NCI-H446 (cell line): ENCODE measurements at places on chromosomes 1 and 21.

DNA sequence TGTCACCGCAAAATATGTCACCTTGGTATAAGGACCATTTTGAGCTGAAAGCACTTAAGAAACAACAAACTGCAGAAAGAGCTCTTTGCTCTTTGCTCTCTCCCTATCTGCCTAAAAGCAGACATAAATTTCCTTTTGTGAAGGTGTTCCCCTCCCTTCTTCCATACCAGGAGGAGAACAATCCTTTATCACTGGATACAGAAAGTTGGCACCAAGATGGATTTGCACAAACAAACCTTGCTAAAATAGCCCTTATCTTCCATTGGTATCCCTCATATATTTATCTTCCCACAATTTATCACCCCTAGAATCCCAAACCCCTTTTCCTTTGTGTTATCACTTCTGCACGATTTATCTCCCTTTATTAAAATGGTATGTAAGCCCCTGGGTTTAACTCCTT, 51.4 kb downstream of the DPYD start:
- no peak for DNase-seq

DNA sequence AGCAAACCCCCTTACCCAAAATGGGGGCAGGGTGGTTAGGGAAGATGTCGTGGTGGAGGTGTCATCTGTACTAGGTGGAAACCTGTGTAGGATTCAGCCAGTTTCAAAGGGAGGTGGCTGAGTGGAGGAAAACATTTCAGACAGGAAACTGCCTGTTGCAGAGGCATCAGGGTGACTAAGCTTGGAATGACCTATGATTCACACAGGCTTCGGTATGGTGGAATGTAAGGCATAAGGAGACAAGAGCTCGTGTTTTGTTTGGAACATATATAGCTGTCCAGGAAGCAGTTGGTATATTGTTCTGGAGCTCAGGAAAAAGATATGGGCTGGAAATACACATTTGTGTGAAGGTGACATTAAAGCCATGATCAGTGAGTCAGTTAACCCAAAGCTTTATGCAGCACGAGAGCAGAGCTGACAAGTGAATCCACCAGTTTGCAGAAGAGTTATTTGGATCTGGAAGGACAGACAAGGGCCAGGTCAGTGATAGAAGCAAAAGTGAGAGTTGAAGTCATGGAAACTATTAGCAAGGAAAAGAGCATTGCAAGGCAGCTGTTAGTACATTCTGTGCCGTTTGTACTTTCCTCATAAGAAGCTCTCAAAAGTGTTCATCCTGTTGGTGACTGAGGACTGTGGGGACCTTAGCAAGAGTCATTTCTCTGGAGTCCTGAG, 12.2 kb downstream of the UTP25 start:
- no peak for DNase-seq

- DNase-seq: peak; percentile 76
Measured at GRCh38 chr1:50977575-50978143, 7.6 kb downstream of the CDKN2C start.

DNA sequence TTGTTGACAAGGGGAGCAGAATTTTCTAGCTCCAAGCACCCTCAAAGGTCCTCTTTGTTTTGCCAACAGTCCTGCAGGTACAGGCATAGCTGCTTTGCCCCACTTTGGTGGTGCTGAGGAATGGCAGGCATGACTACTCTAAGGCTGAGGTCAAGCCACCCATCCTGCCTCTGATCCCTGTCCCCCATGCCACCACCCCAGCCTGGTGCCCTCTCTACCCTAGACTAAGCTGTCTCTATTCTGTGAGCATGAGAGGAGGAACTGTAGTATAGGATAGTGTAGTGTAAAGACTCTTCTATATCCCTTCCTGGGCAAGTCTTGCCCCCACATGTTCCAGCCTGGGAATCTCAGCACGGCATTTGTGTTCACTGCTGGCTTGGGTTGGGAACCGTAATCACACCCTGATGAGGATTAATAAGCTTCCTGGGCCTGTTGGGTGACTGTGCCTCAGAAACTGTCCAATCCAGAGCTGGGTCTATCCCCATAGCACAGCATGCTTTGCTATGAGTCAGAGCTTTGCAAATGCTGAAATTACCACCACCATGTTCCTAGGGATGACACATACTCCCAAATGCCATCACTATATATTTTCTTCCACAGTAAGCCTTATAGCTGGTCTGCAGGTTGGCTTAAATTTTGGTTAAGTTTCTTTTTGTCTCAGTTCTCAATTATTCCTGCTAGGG, 105.7 kb upstream of the PPP2R5A start:
- DNase-seq: no peak

DNA sequence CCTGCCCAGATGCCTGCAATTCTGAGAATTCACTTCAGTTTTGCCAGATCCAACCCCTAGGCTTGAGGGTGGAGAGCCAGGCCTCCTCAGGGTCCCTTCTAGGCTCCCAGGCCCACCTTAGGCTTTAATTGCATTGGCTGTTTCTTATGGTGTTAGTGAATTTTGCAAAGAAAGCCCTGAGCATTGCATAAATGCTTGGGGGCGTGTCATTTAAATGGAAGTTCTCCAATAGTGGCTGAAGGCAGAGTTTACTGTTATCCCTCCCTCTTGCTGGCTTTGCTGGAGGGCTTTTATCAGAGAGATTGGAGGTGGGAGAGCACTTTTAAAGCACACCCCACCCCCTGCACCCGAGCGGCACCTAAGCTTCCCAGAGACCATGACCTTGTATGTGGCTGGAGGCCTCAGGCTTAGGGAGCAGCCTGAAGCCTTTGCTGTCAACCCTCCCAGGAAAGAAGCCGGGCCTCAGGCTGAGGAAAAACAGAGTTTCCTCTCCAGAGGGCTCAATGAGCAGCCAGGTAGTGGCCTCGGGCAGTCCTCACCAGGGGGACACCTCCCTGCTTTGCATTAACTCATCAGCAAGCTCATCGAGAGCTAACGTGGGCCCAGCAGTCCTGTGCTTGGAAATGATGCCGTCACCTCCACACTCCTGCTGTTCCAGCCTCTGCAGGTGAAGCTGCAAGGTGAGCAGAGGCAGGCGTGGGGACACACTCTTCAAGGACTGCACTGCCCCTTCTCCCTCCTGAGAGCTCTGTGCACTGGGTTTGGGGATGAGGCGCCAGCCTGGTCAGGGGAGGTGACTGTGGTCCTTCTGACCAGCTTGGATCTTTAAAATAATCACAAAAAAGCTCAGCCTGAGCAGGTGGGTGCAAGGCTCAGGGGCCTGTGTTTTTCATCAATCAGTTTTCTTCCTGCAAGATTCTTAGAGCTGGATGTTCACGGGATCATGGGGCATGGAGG, 58.0 kb downstream of the STUM start:
- no peak for DNase-seq

GRCh38 chr1:30450148-30450817, 273.1 kb downstream of the MATN1 start:
- DNase-seq: no peak

DNA sequence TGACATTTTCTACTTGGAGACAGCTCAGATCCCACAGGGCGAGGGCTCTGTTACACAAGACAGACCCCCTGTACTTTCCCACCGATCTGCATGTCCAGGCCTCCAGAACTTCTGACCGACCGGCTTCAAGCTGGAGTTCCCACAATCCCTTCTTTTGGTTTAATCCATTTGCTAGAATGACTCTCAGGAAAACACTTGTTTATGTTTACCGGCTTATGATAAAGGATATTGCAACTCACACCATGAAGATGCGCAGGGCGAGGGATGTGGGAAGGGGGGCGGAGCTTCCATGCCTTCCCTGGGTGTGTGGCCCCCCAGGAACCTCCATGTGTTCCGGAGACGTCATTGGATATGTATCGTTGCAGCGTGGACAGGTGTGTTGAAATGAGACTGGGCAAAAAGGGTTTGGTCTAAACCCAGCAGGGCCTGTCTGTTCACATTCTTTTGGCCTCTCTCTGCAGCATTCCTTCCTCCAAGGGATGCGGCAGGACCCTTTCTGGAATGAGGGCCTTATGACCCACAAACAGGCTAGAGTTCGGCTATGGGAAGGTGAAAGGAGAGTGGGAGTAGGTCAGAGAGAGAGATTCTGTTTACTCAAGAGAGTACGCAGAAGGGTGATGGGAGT, 7.5 kb upstream of the IGSF5 start:
- no peak for DNase-seq

DNA sequence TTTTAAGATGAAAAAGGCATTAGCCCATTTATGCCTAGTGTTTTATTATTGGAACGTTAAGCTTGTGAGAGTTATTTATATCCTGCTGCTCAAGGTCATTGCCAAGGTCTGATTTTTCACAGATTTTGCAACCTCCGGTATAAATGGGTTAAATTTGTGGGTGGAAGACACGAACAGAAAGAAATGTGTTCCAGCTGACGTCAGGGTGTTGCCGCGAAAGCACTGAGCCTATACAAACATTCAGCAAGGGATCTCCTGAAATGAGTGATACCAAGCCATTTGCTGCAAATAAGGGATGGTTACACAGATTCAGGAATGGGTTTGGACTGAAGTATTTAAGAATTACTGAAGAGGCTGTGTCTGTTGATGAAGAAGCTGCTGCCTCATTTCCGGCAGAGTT, 32.2 kb downstream of the TMED5 start:
- no peak for DNase-seq

- DNase-seq: no peak
Measured at GRCh38 chr1:59485171-59485570, 188.3 kb downstream of the FGGY start.

- DNase-seq: no peak
Measured at GRCh38 chr1:7285856-7286454, 485.1 kb upstream of the VAMP3 start.
